Stimulated activated CD8-positive, alpha-beta memory T cell treated with anti-CD3 and anti-CD28 coated beads, Interleukin-15, amount 100 ng/mL, for 4 hours (primary cell): ENCODE measurements at places on chromosomes 6 and 20.

- DNase-seq: no peak
These were observed 605.1 kb upstream of the ID4 start for GRCh38 chr6:19231878-19232561.

DNA sequence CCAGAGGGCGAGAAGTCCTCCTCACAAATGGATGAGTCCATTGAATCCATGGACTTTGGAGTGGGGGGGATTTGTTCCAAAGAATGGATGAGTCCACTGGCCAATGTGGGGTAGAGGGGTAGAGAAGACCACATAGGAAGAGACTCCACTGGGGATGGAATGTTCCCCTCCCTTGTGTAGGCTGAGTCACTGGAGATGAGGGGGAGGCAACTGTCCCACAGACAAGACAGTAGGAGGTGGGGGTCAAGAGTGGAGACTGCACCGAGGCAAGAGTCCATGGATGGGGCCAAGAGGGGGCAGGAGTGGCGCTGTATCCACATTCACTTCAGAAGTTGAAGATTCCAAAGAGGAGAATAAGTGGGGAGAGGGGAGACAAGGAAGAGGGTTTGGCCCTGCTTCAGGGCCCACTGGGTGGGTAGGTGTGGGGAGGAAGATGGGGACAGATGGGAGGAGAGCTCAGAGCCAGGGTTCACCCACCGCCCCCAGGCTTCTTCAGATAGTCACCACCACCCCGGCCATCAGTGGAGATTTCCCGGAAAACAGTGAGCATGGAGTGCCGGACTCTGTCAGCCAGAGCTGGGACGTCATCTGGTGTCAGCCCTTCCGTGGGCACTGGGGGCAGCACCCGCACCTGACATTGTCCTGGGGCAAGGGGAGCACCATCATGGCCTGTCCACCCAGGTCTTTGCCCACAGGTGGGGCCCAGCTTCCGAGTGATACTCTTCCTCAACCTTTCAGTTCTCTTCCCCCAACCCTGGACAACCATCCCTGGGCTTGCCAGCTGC, 4.6 kb downstream of the EGFL8 start:
- no peak for DNase-seq

- DNase-seq: no peak
These were observed at the start of gene NTSR1 for GRCh38 chr20:62708591-62709536. TSS of gene NTSR1 (plus strand) at chr20:62708836. CDS start at chr20:62709208, 372 bp downstream.

DNA sequence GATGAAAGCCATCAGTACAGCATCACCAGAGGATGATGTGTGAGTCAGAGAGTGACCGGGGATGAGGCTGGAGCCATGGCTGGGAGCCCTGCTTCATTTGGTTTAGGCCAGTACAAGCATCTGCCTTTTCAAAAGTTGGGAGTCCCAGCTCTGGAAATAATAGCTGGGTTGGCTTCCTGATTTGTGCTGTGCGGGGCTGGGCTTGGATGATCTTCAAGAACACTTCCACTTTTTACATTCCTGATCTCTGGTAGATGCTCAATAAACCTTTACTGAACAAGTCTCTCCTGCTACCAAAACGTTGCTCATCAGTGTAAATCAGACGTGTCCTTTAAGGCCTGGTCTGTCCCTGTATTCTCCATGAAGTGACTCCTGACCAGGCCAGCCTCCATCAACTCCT, 44.1 kb upstream of the ADGRF4 start:
- DNase-seq: no peak

DNA sequence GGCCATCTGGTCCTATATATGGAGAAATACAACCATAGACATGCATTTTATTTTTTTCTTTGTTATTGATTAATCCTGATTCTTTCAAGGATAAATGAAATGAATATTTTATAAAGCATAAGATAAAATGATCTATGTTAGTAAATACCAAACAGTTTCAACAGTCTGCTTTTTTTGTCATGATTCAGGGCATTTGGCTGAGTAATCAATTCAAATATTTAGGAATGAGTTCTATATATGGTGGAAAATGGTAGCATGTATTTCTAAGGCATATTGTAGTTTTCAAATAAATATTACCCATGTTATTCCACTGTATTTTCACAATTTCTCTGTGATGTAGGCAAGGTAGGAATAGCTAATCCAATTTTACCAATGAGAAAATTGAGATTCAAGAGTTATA, 287.5 kb upstream of the FKBP1C start:
- no peak for DNase-seq

DNA sequence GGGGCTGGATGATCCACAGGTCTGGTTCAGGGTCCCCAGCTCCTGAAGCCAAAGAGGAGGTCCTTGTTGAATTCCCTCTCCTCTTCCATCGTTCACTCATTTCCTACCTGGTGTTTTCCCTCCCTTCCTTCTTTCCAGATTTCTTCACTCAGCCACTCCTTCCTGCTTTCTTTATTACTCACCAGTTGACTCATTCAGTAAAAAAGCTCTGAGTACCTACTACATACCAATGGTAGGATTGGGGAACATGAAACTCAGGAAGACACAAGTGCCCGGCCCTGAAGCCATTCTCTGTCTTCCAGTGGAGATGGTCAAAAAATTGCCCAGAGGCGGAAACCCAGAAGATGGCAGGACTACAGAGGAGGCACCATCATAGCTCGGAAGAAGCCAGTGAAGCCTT, 11.9 kb upstream of the NSFL1C start:
- DNase-seq: no peak
